ENCODE measurements at places on chromosomes 16 and 17.

DNA sequence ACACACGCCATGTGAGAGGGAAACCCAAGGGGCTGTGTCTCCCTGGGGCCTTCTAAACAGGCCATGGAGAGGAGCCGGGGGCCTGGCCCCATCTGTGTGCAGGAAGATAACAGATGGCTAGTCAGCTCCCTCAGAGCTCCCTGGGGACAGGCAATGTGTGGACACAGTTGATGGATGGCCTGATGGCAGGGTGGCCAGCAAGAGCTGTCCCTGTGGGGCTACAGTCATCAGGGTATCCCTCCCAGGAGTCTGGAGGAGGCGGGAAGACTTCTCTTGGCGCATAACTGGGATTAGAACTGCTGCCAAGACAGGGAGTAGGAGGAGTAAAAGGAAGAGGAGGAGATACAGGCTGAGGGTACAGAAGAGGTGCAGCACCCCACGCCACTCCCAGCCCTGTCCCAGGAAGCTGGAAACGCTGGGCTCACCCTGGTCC, 17.3 kb downstream of the MYO18A start:
- no peak for DNase-seq

- DNase-seq, result no peak
Observed at GRCh38 chr17:39995438-39995837, 14.8 kb downstream of the PSMD3 start.

DNA sequence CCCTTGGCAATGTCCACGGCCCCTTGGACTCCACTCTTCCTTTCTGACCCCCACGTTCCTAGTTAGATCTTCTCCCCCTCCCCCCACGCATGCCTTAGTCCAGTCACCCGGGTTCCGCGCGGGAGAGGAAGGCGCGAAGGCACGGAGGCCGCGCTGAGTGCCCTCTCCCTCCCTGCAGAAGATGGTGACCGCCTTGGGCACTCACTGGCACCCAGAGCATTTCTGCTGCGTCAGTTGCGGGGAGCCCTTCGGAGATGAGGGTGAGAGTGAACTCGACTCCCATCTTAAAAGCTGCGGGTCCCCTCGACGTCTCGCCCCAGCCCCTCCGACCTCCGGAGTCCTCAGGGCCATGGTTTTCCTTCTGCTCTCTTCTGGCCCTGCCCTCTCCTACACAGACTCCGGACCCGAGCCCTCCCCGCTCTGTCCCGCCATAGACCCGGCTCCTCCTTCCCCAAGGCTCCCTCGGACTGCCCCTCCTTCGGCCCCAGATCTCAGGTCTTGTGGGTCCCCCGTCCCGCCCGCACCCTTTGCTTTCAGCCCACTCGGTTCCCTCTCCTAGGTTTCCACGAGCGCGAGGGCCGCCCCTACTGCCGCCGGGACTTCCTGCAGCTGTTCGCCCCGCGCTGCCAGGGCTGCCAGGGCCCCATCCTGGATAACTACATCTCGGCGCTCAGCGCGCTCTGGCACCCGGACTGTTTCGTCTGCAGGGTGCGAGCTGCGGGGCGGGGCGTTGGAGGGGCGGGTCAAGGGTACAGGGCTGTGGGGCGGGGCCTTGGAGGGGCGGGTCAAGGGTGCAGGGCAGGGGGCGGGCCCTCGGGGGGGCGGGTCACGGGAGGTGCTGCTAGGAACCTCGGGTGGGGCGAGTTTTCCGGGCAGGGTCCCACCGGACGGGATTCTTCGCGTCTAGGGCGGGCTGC, 4.6 kb downstream of the TGFB1I1 start:
- peak; percentile 90 for DNase-seq

GRCh38 chr16:54282928-54283724, 3.5 kb downstream of the IRX3 start:
- DNase-seq, result peak; percentile 28

DNA sequence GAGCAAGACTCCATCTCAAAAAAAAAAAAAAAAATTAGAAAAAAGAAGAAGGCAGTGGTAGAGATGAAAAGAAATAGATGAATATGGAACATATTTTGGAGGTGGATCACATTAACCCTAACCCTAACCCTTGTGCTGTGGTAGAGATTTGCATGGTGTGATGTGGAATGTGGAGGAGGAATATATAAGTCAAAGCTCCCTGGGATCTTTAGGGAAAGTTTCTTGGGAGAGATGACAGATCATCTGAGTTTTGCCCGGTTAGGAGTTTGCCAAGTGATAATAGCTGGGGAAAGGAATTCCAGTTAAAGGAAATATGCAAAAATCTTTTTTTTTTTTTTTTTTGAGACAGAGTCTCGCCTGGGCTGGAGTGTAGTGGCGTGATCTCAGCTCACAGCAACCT, 13.0 kb upstream of the BLMH start:
- DNase-seq, result no peak

DNA sequence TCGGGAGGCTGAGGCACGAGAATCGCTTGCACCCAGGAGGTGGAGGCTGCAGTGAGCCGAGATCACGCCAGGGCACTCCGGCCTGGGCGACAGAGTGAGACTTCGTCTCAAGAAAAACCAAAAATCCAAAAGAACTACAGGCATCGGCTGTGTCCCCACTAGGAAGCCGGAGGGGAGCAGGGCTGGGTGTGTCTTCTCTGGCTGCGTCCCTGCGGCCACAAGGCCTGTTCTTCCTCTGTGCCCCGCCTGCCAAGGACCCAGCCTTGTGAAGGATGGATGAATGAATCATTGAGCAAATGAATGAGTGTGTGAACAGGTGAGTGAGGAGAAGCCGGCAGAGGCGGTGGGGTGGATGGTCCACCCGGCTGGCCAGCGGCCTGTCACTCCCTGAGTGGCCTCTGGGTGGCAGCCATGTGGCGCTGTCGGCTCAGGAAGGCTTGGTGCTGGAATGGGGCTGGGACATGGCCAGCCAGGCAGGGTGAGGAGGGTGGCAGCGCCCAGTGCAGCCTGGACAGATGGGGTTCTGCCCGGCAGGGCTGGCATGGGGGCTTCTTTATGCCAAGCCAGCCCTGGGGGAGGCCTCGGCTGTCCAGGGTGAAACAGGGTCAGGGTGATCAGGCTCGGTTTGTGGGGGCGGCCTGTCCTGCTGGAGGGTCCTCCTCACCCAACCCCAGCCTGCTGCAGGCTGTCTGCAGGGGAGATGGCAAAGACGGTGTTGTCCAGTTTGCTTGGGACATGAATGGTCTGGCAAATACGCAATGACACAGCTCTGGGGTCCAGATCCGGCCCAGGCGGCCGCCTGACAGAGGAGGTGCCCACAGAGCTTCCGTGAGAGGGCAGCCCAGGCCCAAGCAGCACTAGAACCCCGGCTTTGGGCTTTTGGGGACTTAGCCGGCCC, 21.7 kb downstream of the SLC25A10 start:
- peak; percentile 88 for DNase-seq

- no peak for DNase-seq
Observed at GRCh38 chr17:78342449-78343186, 17.3 kb downstream of the SOCS3 start.
